Stimulated activated CD4-positive, alpha-beta T cell treated with anti-CD3 and anti-CD28 coated beads, Interleukin-12 subunit alpha, Interleukin-12 subunit beta, amount 100 ng/mL, for 48 hours (primary cell): ENCODE measurements at places on chromosomes 4 and X.

GRCh38 chr4:16705341-16705740 is 193.1 kb downstream of the LDB2 start:
- no peak for DNase-seq

DNA sequence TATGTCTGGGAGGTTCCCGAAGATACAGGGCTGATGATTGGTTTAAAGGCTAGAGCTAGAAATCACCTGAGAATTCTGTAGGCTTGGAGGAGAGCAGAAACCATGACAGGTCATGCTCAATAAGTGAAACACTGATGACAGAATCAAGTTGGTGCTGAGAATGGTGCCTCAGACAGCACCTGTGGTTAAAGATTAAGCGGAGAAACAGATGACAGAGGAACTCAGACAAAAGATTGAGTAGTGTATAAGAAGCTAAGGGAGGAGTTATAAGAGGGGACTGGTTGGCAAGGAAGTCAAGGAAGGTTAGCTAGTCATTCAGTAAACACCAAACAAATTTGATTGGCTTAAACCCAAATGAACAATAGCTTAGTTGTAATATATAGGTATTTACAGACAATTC is 385.4 kb upstream of the CNKSR2 start:
- DNase-seq, result no peak

DNA sequence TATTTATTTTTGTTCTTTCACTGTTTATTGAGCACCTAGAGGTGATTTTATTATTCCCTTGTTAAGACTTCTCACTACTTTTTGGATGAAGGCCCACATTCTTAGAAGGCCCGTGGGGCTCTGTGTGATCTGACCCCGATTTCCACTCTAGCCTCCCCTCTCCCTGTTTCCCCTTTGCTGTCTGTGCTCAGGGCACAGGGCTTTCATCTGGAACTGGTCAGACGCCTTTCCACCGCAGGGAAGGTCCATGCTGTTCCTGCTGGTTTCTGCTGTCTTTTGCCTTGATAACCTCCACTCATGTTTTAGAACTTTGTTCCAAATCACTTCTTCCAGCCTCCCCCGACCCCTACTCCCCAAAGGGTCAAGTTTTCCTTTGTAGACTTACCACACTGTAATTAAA is 31.3 kb upstream of the ANAPC4 start:
- no peak for DNase-seq

- DNase-seq, result no peak
Observed at GRCh38 chrX:155179346-155179997, 36.8 kb upstream of the VBP1 start.

GRCh38 chr4:148061795-148062194 is 329.9 kb downstream of the ARHGAP10 start:
- no peak for DNase-seq

GRCh38 chr4:23041501-23041900 is 348.8 kb downstream of the GBA3 start:
- DNase-seq, result no peak

DNA sequence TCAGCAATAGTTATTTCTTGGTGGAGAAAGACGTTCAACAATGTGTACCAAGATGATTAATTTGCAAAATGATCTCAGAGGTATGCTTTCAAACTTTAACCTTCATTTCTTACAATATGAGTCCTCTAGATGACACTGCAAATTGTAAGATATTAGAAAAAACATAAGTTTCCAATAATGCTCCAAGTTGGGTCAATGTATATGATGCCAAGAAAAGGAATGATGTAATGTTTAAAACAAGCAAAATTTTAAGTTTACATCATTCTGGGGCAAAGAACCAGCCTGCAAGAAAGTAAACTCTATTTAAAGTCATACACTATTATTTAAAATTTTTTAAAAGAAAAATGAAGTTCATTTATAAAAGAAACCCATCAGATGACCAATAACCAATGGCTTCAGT is 56.1 kb downstream of the PRSS12 start:
- DNase-seq, result no peak

DNA sequence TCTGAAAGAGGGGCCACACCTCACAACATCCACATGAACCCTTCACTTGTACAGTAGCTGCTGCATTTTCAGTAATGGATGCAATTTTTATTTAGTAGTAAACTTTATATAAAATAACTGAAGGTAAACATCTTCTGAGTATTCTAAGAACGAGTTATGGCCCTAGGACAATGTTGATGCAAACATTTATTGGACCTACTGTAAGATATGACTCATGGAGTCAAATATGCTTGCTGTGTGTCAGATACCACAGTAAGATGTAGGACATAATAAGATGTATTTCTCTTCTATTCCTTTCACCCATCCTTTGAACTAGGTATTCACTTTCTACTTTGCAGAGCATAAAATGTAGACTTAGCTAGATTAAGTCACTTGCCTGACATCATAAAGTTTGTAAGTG is 87.6 kb downstream of the TEX13C start:
- DNase-seq, result no peak

GRCh38 chrX:95662200-95662599 is 1022.4 kb upstream of the DIAPH2 start:
- no peak for DNase-seq

DNA sequence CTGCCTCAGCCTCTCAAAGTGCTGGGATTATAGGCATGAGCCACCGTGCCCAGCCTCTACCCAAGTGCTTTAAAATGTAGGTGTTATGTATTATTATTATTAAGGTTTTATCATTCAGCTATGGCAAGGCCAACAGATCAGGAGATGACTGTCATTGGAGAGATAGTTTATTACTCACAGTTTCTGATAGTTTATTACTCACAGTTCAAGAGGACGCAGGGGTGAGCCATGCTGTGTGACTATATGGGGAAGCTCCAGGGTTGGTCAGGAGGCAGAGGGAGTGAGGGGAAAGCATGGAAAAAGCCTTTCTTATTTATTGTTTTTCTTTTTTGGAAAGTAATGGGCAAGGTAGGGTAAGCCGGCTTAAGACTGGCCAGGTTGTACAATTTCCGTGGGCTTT is 25.4 kb upstream of the ARSD start:
- DNase-seq, result no peak

- DNase-seq, result no peak
Observed at GRCh38 chr4:7068883-7069282, 1.0 kb upstream of the GRPEL1 start.

DNA sequence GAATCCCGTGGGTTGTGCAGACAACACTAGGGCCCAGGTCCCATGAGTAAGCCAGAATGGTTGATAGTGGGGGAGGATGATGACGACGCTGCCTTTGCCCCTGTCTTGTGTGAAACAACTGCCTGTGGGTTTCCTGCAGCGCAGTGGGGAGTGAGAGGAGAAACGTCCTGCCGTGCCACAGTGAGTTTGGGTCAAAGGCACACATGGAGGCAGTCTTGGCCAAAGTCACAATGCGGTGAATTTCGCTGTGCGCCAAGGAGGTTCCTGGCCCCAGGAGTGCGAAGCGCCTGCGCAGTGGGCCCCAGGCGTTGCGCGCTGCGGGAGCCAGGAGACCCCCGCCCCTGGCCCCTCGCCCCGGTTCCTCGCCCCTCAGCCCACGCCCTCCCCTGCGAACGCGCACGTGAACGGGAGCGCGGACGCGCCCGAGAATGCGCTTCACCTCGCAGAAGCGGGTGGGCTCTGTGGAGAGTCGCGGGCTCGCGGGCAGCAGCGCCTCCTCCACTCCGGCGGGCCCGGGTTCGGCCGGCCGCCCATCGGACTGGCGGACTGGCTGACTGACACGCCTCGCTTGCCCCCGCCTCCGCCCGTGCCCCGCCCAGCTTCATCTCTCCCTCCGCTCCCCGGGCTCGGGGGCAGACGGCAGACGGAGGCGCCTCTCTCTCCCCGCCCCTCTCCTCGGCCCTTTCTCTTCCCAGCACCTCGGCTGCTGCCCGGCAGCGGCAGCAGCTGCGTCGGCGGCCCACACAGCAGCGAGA is at the start of gene NUDT10:
Gene NUDT10, plus strand, starts transcription at position 635 of the 755 bp plus-strand sequence. CDS start 144 bp downstream, outside the sequence.
- peak; percentile 44 for DNase-seq

DNA sequence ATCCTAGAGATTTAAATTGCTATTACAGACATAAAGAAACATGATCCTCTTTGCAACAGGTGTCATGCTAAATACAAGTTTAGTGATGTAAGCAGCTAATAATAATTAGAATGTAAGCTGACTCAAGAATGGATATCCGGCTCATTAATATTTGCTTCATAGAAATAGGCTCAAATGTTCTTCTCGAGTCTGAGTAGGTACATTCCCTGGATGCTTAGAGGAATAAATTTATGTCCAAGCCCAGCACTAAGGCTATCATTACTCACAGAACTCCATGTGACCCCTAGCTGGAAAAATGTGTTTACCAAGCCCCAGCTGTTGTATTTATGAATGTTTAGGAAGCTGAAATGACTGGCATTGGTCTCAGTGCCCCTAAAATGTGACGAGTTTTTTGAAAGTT is 87.6 kb upstream of the TSPAN7 start:
- no peak for DNase-seq

DNA sequence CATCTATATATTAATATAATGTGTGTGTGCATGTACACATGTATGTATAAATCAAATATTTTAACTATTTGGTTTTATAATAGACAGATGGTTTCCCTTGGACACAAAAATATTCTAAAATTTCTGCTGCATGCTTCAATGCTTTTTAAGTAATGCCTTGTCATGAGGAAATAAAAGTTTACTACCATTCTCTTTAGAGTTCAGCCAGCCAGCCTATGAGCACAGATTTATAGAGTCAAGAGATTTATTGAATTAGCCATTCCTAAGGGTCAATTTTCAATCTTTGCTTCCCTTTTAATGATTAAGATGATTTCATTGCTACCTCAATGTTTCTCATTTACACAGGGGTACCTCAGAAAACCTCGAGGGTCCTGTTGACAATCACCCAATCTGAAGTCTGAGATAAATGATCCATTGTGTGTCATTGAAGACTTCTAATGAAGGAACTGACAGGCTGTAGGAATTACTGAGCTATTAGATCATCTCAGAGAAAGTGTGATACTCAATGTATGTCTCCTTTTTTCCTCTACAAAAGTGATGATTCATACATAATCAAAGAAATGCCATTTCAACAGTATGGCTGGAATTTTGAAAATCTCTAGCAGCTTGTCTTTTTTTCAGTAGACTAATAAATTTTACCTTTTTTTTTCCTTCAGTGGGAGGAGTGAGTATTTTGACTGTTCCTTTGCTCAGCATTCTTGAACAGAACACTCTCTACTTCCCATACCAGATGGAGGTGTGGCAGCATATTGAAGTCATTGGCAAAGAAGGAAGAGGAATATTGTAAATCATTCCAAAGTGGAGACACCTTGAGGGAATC is 222.6 kb upstream of the PCDH18 start:
- DNase-seq, result no peak

DNA sequence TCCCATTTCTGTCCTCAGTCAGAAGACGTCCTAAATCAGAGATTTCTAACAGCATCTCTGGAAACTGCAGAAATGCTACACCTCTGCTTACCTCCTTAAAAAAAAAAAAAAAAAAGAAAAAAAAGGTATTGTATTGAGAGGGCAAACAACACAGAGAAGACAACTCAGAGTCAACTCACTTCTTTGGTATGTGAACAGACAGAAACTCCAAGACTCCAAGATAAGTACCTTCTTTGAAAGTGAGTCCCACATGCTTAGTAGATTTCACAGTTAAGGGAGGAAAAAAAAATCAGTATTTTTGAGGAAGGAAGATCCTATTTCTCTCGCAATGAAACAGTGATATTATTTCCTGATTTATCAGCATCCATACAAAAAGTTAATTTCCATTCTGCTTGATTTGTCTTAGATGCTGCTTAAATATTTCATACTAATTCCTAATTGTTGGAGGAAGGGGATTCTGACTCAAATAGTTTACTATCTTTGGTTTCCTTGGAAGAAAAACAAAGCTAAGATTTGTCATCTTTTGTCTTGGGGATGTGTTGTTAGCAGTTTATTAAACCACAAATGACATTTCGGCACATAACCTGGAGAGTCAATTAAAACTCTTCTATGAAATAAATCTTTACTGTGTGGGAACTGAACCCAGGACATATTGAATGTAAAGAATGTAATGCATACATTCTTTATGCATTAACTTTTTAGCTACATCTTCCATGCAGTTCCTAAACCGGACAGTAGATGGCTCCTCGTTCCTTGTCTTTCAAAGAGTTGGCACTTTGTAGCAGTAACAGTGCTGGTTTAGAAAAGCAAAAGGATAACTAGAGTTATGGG is 4.7 kb downstream of the RASGEF1B start:
- peak; percentile 64 for DNase-seq

DNA sequence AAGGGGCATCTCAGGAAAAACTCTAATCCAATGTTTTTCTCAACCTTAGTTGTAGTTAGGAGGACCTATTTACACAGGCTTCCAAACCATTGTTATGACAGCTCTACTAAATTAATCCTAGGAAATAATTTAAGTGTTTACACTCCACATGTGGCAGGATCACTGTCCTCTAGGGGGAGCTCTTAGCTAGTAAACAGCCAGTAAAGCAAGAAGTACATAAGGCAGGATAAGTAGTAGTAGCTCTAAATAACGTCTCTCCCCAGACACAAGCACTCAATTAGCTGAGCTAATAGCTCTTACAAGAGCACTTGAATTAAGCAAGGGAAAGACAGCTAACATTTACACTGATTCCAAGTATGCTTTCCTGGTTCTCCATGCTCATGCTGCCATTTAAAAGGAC is 37.3 kb downstream of the NUDT11 start:
- DNase-seq, result no peak

- DNase-seq, result no peak
Observed at GRCh38 chrX:140866446-140866845, 135.9 kb upstream of the SPANXB1 start.

- no peak for DNase-seq
Observed at GRCh38 chr4:135575041-135575440, 1373.5 kb upstream of the PABPC4L start.

- peak; percentile 9 for DNase-seq
Observed at GRCh38 chr4:73573794-73574528, 46.3 kb downstream of the RASSF6 start.

GRCh38 chr4:1655676-1656075 is 28.4 kb downstream of the FAM53A start:
- no peak for DNase-seq

GRCh38 chr4:38364383-38364963 is 299.5 kb upstream of the KLF3 start:
- no peak for DNase-seq

DNA sequence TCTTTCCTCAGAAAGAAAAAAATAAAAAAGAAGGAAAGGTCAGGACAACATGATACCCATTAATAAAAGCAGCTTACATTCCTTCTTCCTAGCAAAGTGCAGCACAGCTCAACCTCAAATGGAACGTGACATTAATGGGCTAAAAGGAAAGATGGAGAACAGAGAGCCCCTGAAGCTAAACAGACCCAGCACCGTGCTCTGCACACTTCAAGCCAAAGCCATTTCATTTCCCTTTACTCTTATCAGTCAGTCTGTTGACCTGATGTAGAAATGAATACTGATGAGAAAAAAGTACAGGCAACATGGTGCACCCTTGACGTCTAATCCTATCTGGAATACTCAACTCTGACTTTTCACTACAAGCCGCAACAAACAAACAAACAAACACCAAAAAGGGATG is 57.7 kb upstream of the EDNRA start:
- no peak for DNase-seq

DNA sequence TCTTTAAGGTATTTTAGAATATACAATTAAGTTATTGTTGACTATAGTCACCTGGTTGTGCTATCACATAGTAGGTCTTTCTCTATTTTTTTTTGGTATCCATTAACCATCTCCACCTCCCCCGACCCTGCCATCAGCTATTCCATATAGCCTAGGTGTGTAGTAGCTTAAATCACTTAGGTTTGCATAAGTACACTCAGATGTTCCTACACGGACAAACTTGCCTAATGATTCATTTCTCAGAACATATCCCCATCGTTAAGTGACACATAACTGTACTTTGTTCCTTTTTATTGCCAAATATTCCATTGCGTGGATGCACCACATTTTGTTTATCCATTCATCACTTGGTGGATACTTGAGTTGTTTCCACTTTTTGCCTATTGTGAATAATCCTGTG is 67.9 kb downstream of the SLAIN2 start:
- no peak for DNase-seq

GRCh38 chr4:148800336-148800885 is 358.2 kb upstream of the NR3C2 start:
- DNase-seq, result no peak
